ENCODE measurements at places on chromosomes 4 and X.

- DNase-seq = no peak
Measured at GRCh38 chr4:105632599-105632998, 75.9 kb downstream of the INTS12 start.

DNA sequence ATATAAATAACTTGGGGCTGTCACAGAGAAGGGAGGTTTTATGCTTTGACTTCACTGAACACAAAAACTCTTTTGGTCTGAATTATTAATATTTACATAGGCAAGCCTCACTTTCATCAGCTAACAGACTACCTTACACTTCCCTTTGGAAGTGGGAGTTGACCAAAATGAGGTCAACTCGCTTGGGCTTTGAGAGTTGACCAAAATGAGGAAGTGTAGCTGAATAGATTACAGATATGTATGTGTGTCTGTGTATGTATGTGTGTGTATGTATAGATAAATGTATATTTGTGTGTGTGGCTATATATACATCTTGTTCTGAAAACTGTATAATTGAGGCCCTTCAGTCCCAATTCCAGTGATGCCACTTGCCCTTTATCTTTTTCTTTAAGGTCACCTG is 113.3 kb upstream of the IL13RA1 start:
- DNase-seq = no peak

- no peak for DNase-seq
Measured at GRCh38 chr4:36446275-36446674, 164.9 kb downstream of the DTHD1 start.

DNA sequence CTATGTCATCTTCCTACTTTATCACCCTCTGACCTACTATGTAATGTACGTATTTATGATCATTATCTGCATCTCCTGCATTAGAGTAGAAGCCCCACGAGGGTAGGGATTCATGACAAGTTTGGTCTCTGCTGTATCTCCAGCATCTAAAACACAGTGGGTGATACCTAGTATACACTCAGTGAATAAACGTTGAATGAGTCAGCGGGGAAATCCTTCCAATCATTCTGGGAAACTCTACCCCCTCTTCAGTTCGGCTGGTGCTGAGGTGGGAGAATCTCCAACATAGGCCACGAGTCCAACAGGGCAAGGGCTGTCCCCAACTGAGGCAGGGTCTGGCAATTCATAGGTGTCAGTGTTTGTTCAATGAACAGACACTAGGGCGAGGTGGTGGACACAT is 74.4 kb upstream of the EFNB1 start:
- DNase-seq = no peak

DNA sequence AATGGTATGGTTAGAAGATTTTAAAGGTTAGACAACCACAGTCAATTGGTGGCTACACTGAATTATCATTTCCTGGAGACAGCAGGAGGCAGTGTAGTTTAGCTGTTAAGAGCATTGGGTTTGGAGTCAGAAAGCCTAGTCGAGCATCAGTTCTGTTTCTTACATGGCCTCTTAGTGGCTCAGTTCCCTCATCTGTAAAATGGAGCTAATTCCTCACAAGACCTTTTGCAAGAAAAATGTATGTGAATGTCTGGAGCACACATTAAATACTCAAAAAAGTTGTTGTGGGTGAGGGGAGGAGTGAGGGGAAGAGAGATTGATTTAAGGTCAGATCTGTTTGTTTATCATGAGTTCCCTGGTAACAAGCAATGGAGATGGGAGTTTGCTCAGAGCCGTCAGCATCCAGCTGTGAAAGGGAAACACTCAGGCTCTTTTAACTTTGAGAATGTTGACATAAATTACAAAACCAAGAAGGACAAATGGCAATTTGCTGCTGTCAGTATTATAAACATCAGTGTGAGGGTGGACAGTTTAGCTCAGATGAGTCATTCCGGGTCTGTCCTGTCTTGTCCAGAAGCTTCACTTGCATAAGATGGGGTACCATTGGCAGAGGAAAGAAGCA is 98.2 kb upstream of the PGRMC2 start:
- no peak for DNase-seq

- no peak for DNase-seq
Measured at GRCh38 chrX:15013461-15013860, 140.2 kb downstream of the MOSPD2 start.

- DNase-seq = no peak
Measured at GRCh38 chr4:75137302-75137701, 204.4 kb downstream of the PARM1 start.

Data from activated CD8-positive, alpha-beta memory T cell treated with anti-CD3 and anti-CD28 coated beads, Interleukin-2, amount 50 U/mL, for 48 hours (primary cell).